Muscle of leg (tissue), 16 donors: ENCODE measurements at places on chromosomes 3 and 15. TPM values are rescaled to one million over a fixed set of nuclear protein-coding genes. Genes with fewer than 3 reads are reported as not detected.

The SLC24A5 gene
- total RNA-seq: 0.04 TPM

The SLC22A13 gene
- 0.22 TPM for total RNA-seq

The PLA2G4F gene
- not detected for total RNA-seq

The ADAMTS17 gene
- 5.9 TPM for total RNA-seq

- no peaks in the 10 kb centered on the region for H3K36me3 ChIP-seq
- H3K27me3 ChIP-seq: peaks cover 5% of the 10 kb centered on the region
These were observed 1.2 kb upstream of the ABHD17C start for GRCh38 chr15:80693682-80694610.

The RETNLB gene
- not detected for total RNA-seq

The TGM4 gene
- total RNA-seq: not detected

GRCh38 chr3:46584598-46585467, 18.7 kb upstream of the LRRC2 start:
- no peaks in the 10 kb centered on the region for H3K4me1 ChIP-seq
- DNase-seq: no peak
- no peak overlapping the region for H3K27ac ChIP-seq
- H3K36me3 ChIP-seq: no peaks in the 10 kb centered on the region

GRCh38 chr3:71346061-71346460, 237.5 kb downstream of the FOXP1 start:
- H3K27ac ChIP-seq: no peak overlapping the region
- H3K27me3 ChIP-seq: no peaks in the 10 kb centered on the region
- no peaks in the 10 kb centered on the region for H3K4me1 ChIP-seq
- peak; percentile 64 for DNase-seq
- no peak overlapping the region for H3K4me3 ChIP-seq

DNA sequence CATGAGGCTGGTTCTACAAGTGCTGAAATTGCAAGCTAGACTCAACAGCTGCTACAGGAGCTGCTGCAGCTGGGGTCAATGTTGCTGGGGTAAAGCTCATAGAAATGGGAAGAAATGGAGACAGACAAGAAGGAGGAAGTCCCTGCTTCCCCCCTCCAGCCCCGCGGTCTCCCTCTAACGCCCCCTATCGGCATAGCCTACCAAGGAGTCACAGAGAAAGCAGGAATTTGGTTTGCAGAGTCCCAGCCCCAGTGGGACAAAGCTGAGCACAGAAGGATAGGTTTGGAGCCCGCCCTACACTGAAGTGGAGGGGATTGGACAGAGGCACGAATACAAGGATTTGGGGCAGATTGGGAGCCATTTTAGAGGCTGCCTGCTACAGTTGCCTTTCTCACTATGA, 176.9 kb upstream of the ANKRD28 start:
- H3K36me3 ChIP-seq: no peaks in the 10 kb centered on the region
- no peak overlapping the region for H3K4me3 ChIP-seq
- no peak overlapping the region for H3K27ac ChIP-seq
- no peak for DNase-seq
- peaks cover 2% of the 10 kb centered on the region for H3K4me1 ChIP-seq

DNA sequence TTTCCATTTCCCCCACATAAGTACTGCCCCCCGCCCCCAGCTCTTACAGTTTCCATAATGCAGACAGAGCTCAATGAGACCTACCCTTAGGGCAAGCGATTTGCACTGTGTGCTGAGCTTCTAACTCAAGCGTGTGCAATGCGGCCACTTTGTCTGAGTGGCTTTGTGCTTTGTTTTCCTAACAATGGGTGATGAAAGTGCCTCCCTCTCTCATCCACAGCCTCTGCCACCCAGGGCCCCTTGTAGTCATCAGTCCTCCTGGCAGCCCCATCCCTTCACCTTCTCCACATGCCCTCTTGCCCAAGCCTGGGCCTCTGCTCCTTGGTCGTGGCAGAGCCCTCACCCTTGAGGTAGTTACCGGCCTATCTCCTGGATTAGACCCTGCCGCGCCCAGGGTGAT, 17.2 kb downstream of the DAPK2 start:
- no peak overlapping the region for H3K27ac ChIP-seq
- no peak for DNase-seq
- H3K27me3 ChIP-seq: no peaks in the 10 kb centered on the region

- no peak overlapping the region for H3K4me3 ChIP-seq
- H3K4me1 ChIP-seq: no peaks in the 10 kb centered on the region
- DNase-seq: no peak
- H3K27ac ChIP-seq: no peak overlapping the region
These were observed 591.1 kb upstream of the NAALADL2 start for GRCh38 chr3:174268061-174268460.

The TRIM42 gene
- total RNA-seq: not detected

DNA sequence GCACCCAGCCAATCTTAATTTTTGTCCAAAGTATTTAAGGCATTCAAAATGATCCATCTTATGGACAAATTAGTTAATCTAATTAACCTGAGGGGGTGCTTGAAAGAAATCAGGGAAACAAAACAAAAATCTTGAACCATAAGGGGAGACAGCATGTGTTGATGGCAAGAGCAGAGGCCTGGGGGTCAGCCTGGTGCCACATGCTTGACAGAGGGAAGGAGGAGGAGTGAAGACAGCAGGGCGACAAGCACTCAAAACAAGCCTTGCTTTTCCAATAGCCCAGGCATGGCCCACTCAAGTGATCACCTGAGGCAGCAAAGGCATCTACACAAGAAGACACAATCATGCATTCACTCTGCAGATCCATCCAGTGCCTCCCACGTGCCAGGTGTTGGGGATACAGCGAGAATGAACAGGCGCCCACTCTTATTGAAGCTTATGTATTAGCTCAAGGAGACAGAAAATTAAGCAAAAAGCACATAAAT, 25.0 kb upstream of the MGLL start:
- no peaks in the 10 kb centered on the region for H3K36me3 ChIP-seq
- H3K27ac ChIP-seq: no peak overlapping the region
- peaks cover 11% of the 10 kb centered on the region for H3K4me1 ChIP-seq
- no peak overlapping the region for H3K4me3 ChIP-seq
- DNase-seq: no peak

DNA sequence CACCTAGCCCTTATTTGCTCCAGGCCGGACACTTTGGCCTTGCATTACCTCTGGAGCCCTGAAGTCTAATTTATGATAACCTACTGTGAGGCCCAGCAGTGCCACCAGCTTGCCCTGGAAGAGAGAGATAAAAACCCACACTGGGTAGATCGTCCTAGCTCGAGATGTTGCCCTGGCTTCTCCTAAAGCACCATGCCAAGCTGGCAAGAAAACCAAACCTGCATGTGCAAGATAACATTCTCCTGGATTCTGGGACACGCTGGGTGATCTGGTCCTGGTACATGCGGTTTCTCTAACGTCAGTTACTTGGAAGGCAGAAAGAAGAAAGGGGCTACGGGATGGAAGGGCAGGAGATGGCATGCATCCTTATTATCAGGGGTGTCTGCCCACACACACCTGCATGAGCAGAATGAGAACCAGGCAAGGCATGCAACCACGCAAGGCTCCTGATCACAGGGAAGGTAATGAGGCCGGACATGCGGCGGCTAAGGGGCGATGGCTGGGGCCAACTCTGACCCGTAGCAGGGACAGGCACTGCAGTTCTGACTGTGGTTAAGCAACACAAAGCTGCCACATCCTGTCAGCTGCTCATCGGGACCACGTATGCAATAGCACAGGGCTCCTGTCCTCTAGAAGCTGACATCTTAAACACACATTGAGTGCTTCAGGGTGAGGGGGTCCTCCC, 73.0 kb downstream of the OXNAD1 start:
- H3K4me1 ChIP-seq: no peaks in the 10 kb centered on the region
- no peak overlapping the region for H3K27ac ChIP-seq
- no peak for DNase-seq
- H3K36me3 ChIP-seq: peaks cover 6% of the 10 kb centered on the region
- no peak overlapping the region for H3K4me3 ChIP-seq

- DNase-seq: no peak
- no peaks in the 10 kb centered on the region for H3K36me3 ChIP-seq
- no peak overlapping the region for H3K4me3 ChIP-seq
- H3K4me1 ChIP-seq: peaks cover 22% of the 10 kb centered on the region
- H3K27ac ChIP-seq: no peak overlapping the region
These were observed 60.2 kb upstream of the RAB6B start for GRCh38 chr3:133955892-133956291.

- peaks cover 5% of the 10 kb centered on the region for H3K36me3 ChIP-seq
- H3K4me1 ChIP-seq: peaks cover 55% of the 10 kb centered on the region
- DNase-seq: no peak
- H3K4me3 ChIP-seq: no peak overlapping the region
- peak overlapping the region; percentile 81 for H3K27ac ChIP-seq
These were observed 9.3 kb upstream of the SRP14 start for GRCh38 chr15:40048211-40048792.

The LRRK1 gene
- 4.5 TPM for total RNA-seq

The CHRM5 gene
- not detected for total RNA-seq

DNA sequence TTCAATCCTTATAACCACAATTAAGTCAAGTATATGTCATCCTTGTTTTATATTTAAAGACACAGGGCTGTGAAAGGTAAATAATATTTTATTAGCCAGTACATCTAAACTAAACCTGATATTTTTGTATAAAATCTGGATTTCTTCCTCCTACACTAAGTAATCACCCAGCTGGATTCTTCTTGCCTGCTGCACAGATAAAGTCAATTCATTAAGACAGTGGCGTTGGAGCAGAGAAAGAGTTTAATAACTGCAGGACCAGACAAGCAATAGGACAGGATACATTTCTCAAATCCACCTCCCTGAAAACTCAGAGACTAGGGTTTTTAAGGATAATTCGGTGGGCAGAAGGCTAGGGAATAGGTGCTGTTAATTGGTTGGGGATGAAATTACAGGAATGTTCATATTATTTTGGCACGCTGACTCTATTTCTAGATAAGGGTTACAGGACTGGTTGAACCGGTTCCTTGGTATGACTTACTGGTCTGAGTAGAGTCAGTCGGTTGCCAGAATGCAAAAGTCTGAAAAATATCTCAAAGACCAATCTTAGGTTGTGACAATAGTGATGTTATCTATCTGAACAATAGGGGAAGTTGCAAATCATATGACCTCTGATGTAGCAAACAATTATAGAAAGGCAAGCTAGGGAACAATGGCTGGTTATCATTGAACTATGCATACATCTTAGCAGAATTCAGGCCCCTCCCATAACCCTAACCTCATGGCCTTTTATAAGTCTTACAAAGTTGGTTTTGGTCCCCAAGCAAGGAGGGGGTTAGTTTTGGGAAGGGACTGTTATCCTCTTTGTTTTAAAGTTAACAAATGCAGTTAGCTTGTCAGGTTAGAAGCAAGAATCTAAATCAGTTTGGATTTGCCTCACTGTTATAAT, 244.8 kb downstream of the ALCAM start:
- no peak overlapping the region for H3K4me3 ChIP-seq
- no peak for DNase-seq
- no peak overlapping the region for H3K27ac ChIP-seq
- no peaks in the 10 kb centered on the region for H3K36me3 ChIP-seq
- H3K4me1 ChIP-seq: peaks cover 8% of the 10 kb centered on the region

GRCh38 chr3:125356140-125357026, 18.7 kb downstream of the ZNF148 start:
- H3K4me3 ChIP-seq: peak overlapping the region; percentile 63
- H3K27me3 ChIP-seq: no peaks in the 10 kb centered on the region
- H3K4me1 ChIP-seq: peaks cover 7% of the 10 kb centered on the region
- no peaks in the 10 kb centered on the region for H3K36me3 ChIP-seq
- peak; percentile 37 for DNase-seq

DNA sequence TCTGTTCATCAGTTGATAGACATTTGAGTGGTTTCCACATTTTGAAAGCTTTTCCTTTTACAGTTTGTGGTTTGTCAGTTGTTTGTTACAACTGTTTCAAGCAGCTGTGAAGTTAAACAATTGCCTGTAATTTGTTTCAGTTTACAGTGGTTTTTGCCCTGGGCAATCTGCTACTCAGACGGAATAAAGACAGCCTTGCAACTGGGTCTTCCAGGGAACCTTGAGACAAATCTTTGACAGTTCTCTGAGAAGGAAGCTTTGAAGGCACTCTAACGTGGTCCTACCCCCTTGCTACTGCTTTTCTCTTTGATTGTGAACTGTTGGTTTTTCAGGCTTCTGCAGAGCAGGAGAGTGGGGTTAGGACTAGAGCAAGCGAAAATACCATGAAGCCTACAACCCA, 28.0 kb downstream of the LRRC28 start:
- H3K27me3 ChIP-seq: no peaks in the 10 kb centered on the region
- peaks cover 2% of the 10 kb centered on the region for H3K36me3 ChIP-seq
- no peaks in the 10 kb centered on the region for H3K4me1 ChIP-seq
- no peak overlapping the region for H3K27ac ChIP-seq
- DNase-seq: no peak
- no peak overlapping the region for H3K4me3 ChIP-seq

DNA sequence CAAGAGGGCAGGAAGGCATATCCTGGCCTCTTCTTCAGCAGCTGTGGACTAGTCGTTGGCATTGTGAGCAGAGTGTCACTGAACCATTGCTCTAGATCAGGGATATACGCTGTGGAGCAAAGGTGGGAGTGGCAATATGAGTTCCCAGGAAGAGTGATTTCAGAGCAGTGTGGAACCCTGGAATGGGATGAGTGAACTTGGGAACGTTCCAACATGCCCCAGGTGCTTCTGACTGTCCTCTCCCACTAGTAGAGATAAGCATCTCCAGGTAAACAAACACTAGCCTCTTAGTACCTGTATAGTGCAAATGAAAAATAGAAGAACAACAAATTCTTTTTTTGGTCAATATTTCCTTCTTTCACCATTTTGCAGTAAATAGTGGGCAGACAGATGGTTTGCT, 123.6 kb upstream of the VEPH1 start:
- H3K27me3 ChIP-seq: no peaks in the 10 kb centered on the region
- no peaks in the 10 kb centered on the region for H3K4me1 ChIP-seq
- no peaks in the 10 kb centered on the region for H3K36me3 ChIP-seq
- no peak overlapping the region for H3K27ac ChIP-seq
- H3K4me3 ChIP-seq: no peak overlapping the region
- no peak for DNase-seq

The SSUH2 gene
- total RNA-seq: 1.1 TPM

DNA sequence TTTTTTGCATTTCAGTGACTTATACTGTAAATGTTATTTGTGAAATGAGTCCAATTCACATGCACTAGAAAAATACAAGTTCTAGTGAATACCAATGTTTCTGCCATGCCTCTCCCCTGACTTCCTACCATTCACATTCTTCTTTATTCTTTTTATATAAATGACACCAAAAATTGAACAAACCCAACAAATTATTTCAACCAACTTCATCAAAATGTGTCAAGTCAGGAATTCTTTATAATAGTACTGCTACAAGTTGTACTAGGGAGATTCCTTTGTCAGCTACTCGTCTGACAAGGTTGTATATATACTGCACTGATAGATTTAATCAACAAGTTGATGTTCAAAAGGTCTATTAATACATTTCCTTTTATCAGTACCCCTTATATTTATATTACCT, 3.0 kb downstream of the TBL1XR1 start:
- no peak overlapping the region for H3K27ac ChIP-seq
- no peak overlapping the region for H3K4me3 ChIP-seq
- no peaks in the 10 kb centered on the region for H3K36me3 ChIP-seq
